ENCODE measurements at places on chromosomes 6 and 20.

DNA sequence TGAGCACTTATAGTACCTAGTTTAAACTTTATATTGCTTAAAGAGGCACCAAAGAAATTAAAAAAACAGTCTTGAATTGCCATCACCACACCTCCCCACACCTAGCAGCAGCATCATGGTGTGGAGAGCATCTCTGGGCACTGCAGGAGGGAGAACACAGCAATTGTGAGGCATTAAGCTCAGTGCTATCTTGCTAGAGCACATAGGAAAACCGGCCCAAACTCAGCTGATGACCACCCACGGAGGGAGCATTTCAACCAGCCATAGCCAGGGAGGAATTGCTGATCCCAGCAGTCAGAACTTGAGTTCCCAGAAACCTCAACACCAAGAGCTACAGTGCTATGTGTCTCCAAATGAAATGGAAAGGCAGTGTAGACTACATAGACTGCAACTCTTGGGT lies 19.5 kb upstream of the DEFB113 start:
- no peak for DNase-seq

- no peak for DNase-seq
Observed at GRCh38 chr6:137413482-137413881, 80.7 kb downstream of the OLIG3 start.

GRCh38 chr6:33235221-33235634 lies 26.9 kb downstream of the RING1 start:
- DNase-seq: no peak

DNA sequence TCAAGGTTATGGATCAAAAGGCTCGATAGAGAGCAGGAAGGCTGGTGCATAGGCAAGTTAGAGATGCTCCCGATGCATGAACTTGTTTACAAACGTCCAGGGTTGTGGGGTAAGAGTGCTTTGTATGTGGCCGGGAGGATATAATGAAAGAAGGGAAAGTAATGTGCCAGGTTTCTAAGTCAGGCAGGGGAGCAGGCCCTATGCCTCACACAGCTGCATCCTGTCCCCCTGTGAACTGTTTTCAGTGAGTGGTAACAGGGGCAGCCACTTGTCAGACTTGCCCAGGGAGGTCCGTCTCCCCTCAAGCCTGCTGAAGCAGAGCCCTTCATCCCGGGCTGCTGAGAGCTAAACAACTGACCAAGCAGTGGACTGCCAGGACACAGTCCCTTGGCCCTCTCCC lies 19.4 kb downstream of the KCNK5 start:
- DNase-seq: no peak

DNA sequence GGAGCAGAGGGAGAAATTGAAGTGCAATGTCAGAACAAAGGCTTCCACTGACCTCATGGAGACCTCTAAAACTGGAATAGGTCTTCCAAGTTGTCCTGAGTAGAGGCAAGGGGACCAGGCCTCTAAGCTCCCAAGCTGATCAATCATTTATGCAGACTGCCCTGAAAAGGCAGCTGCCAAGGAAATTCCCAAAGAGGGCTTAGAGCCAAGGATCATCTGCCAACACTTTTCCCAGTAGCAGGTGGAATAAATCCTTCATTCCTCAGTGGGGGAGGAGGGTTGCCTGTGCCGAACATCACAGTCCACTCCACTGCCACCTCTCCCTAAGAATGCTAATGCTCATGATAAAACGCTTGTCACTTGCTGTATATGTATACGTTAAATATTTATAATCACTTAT lies 29.3 kb upstream of the RALY start:
- DNase-seq: peak; percentile 12

GRCh38 chr6:151431337-151431736 lies 20.6 kb downstream of the RMND1 start:
- DNase-seq: no peak

GRCh38 chr20:12072954-12073264 lies 155.2 kb downstream of the BTBD3 start:
- DNase-seq: no peak

DNA sequence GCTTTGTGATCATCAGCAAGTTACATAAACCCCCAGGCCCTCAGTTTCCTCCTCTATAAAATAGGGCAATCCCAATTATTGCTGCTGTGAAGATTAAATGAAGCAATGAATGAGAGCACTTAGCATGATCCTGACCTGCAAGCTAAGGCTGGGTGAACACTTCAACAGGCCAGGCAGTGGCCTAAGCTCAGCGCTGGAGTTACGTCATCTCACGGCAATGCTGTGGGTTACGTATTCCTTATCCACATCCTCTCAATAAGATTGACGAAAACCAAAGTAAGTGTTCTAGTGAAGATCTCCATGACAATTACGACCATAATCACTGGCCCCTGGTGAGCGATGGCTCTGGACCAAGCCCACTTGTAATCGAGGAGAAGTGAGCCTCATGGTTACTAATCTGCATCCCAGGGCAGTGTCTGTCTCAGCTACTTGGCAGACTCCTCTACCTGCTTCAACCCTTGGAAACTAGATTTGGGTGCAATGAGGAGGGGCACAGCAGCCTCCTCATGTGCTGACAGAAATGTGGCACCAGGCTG lies 274.1 kb upstream of the ARID1B start:
- no peak for DNase-seq

- DNase-seq: no peak
Observed at GRCh38 chr6:170144571-170145271, 146.2 kb downstream of the DLL1 start.

- no peak for DNase-seq
Observed at GRCh38 chr6:137265561-137266308, 46.5 kb upstream of the IFNGR1 start.

- no peak for DNase-seq
Observed at GRCh38 chr6:26380256-26380655, 2.7 kb upstream of the BTN2A2 start.

- no peak for DNase-seq
Observed at GRCh38 chr6:34543421-34543820, 12.7 kb downstream of the SPDEF start.

DNA sequence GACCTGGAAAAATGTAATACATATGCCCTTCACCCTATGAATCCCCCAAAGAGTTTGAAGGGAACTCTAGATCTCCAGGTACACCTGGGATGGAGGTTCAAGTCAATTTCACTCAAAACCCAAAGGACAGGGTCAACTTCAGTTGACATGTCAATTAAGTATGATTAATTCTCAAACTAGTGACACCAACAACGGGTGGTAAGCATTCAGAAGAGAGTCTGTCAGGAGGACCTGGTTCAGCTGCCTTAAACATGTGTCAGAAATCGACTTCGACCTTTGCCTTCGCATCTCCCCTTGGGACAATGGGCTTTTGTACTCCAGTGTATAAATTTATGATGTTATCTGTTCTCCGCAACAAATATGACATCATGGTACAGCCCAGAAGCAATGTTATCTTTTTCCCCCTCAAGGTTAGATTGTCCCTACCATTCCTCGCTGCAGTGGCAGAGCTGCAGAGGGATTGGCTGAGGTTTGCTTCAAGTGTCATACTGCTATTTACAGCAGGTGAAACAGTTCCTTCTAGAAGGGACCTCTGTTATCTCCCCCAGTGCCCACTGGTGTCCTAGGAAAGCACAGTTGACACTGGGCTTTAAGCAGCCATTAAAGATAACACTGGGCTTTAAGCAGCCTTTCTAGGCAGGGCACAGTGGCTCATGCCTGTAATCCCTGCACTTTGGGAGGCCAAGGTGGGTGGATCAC lies 94.7 kb upstream of the SNX9 start:
- DNase-seq: no peak

DNA sequence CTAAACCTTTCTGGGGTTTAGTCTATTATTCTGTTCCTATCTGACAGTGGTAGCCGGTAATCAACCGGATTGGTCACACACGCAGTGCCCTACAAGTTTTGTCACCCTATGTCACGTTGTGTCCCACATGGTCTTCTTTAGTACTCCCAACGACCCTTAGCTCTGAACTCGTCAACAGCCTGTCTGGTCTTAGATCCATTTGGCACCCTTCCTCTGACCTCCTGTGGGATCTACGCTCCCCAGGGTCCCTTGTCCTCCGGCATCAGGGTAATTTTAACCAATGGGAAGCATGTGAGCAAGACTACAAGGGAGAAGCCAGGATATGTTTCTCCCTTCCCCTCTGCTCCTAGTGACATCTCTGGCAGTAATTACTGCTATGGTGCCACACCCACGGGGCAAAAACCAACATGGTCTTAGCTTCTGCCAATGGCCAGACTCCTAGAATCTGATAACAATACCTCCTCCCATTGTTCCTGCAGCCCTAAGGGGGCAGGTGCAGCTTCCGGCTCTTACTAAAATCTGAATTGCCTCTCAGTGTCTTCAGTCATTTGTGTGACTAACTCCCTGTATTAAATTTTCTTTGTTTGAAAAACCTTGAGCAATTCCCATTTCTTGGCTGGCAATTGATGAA lies 56.6 kb downstream of the MAFB start:
- DNase-seq: peak; percentile 24

- DNase-seq: no peak
Observed at GRCh38 chr6:106773996-106774629, 144.7 kb downstream of the QRSL1 start.

DNA sequence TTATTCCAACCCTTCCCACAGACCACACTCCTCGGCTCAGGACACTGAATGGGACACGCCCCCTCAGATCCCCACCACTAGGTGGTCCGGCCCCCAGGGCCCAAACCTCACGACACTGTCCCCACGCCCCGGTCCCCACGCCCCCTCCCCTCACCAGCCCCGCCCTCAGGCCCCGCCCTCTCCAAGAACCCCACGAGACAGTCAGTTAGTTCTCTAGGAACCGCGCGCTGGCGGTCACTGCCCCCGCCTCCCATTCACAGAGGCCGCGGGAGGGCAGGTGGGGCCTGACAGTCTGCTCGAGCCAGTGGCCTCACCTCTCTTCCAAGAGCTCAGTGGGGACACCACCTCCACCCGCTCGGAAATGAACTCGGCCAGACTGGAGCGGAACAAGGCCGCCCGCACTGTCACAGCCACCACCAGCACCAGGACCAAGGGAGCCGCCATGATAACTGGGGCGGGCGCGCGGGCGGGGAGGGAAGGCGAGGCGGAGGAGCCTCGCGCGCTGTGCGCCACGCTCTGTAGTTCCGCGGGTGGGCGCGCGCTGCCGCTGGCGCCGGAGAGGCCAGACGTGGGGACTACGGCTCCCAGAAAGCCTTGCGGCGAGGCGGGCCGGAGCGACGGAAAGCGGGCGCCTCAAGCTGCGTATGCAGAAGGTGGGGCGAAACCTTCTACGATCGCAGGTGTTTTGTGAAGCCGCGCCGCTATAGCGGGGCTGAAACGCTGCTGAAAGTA lies at the start of gene PIGU:
Gene PIGU, minus strand, starts transcription at position 451 of the 732 bp plus-strand sequence. Its CDS starts 7 bp downstream, at position 444.
- DNase-seq: peak; percentile 100

GRCh38 chr6:168004023-168004422 lies 6.6 kb downstream of the KIF25 start:
- DNase-seq: no peak

GRCh38 chr6:164924674-164925073 lies 384.7 kb downstream of the C6orf118 start:
- no peak for DNase-seq

GRCh38 chr20:25025091-25025861 lies 32.7 kb downstream of the ACSS1 start:
- peak; percentile 42 for DNase-seq

GRCh38 chr20:41349943-41350342 lies 9.3 kb downstream of the LPIN3 start:
- DNase-seq: peak; percentile 83

- DNase-seq: no peak
Observed at GRCh38 chr6:166586424-166587156, at the start of gene RAMACL. Gene RAMACL (minus strand): TSS chr6:166586678. CDS start chr6:166586477, 201 bp downstream.

- DNase-seq: no peak
Observed at GRCh38 chr6:166007349-166008263, 160.0 kb downstream of the TBXT start.

- DNase-seq: no peak
Observed at GRCh38 chr6:158408552-158409130, 96.4 kb downstream of the TULP4 start.

DNA sequence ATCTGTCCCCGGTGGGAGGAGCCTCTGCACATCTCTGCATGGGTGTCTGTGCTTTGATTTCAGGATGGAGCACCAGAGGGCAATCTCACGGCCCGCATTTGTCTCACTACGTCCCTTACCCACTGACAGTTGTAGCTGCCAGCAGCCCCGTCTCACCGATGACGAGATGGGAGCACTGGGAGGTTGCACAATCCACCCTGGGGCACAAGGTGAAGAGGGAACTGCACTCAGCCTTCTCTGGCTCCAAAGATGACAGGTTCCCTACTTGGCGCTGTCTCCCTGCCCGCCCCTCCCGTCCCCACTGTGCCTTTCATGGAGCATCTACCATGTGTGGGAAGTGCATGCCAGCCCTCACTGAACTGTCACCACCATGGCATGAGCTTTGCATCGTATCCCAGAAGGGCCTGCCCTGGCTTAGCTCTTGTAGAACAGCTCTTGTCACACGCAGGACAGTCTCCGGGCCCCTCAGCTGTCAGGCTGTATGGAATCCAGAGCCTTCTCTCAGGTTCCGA lies 99.9 kb upstream of the PMEPA1 start:
- DNase-seq: peak; percentile 86

DNA sequence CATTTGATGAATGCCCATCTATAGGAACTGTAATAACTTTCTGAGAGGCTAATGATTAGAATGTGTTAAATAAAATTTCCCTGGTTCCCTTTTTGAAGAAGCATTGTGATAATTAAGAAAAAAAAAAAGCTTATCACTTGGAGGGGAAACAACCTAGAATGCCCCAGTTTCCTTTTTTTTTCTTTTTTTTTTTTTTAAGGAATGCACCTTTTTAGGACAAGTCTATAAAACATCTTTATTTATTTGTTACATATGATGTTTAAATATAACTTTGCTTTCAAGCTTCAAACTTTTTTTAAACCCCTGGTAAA lies 7.3 kb upstream of the MRPS10 start:
- DNase-seq: no peak

- DNase-seq: no peak
Observed at GRCh38 chr6:2103765-2104523, 141.5 kb downstream of the GMDS start.
